ENCODE measurements at places on chromosomes 3 and 15.

DNA sequence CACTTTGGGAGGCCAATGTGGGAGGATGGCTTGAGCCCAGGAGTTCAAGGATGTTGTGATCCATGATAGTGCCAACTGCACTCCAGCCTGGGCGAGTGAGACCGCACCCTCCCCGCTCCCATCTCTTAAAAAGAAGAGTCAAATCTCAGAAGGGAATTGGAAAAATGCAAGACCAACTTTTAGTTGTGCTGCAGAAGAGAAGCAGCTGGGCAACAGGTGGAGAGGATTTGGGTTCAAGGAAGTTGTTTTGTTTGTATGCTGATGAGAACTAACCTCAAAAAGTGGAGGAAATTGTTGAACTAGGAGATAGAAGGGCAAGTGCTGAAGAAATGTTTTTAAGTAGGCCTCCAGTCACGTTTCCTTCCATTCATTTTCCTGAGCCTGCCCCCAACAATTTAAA is 12.8 kb upstream of the PDCD7 start:
- no peak for DNase-seq

DNA sequence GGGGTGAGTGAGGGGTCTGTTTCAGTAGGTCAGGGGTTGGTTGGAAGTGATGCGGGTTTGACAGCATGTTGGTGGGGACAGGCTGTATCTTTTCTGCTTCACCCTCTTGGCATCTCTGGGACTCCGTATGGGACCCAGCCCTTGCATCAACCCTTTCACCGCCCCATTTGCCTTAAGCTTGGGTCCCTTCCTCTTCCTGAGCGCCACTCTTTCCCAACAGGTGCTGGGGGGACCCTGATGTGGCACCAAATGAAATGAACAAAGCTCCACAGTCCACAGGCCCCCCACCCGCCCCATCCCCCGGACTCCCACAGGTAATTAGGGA is 1.1 kb downstream of the EIF4G1 start:
- DNase-seq = no peak

GRCh38 chr3:111269777-111270176 is 198.2 kb downstream of the NECTIN3 start:
- no peak for DNase-seq

GRCh38 chr3:13077431-13078162 is 4.4 kb upstream of the IQSEC1 start:
- no peak for DNase-seq

DNA sequence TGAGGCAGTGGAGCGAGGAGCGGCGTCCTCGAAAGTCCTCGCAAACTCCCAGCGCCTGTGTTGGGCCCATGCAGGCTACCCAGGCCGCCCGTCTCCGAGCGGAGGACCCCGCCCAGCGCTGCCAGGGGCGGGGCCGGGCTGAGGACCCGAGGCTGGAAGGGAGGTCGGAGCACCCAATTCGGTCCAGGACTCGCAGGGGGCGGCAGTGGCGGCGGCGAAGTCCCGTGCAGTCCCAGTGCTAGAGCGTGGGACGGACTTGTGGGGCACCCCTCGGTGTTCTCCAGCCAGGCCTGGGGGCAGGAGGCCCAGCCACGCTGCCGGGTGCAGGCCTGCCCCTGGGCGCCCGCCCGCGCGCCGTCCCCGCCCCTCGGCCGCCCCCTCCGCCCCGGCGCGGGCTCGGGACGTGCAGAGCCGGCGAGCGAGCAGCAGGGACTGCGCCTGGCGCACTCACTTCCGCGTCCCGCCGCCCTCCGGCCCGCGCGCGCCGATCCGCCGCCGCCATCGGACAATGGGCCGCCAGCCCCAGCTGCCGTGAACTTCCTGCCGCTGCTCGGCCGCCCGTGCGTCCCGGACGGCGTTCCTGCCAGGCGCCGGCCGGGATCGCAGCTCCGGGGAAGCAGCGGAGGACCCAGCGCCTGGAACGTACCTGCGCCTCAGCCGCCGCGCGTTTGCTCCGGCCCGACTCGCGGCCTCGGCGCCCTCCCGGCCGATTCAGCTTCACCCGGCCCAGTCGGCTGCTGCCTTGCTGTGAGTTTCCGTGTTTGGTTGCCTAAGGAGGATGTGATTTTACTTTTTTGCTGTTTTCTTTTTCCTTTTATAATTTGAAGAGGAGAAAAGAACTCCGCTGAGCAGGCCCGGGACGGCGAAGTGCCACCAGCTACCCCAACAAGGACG is 596 bp upstream of the LIMD1 start:
- peak; percentile 68 for DNase-seq

GRCh38 chr15:75107908-75108838 is 84.8 kb downstream of the PPCDC start:
- DNase-seq = peak; percentile 59

- peak; percentile 10 for DNase-seq
These were observed 1.7 kb upstream of the SLC2A2 start for GRCh38 chr3:171028025-171028778.

DNA sequence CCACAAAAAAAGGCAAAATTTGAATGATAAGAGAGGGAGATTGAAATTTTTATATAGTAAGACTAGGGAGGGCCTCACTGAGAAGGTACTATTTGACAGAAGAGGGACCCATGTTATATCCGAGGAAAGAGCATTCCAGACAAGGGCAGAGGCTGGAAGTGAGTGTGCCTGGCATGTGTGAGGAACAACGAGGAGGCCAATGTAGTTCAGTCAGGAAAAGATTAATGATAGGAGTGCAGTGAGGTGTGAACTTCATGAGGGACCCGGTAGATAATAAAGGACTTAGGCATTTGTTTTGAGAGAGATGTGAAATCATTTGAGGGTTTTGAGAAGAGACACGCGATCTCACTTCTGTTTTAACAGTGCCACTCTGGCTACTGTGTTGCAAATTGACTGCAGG is 36.3 kb downstream of the ASTE1 start:
- DNase-seq = no peak

- no peak for DNase-seq
These were observed 62.4 kb downstream of the TRIM71 start for GRCh38 chr3:32880225-32880624.

DNA sequence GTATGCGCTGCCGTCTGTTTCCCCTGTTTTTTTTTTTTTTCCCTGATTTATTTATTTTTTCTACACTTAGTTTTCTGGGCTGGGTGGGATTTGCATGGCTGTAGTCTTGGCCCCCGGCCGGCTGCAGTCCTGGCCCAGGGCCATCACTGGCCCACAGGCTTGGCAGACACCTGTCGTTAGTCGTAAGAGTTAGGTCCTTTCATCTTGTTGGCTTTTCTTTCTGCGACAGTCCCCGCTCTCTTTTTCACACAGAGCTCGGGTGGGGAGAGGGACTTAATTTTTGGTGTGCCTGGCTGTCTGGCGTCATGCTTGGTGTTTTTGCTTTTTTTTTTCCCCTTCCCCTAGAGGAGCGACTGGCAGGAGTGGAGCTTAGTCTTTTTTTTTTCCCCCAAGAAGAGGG is 183.4 kb downstream of the KLF13 start:
- no peak for DNase-seq

DNA sequence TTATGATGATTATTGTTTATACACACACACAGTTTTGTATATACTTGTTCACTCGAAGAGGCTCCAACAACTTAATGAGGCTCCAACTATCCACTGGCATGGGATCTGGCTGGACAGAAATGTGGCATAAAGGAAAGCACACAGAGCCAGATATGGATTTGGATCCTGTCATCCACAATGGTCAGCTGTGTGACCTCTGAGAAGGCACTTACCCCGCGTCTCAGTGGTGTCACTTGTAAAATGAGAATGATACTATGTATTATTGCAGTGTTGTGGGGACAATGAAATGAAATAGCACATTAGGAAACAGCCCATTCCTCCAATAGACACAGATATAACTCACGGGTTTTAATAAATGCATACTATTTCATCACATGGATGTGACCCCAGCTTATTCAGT is 42.2 kb downstream of the PDZRN3 start:
- DNase-seq = no peak

DNA sequence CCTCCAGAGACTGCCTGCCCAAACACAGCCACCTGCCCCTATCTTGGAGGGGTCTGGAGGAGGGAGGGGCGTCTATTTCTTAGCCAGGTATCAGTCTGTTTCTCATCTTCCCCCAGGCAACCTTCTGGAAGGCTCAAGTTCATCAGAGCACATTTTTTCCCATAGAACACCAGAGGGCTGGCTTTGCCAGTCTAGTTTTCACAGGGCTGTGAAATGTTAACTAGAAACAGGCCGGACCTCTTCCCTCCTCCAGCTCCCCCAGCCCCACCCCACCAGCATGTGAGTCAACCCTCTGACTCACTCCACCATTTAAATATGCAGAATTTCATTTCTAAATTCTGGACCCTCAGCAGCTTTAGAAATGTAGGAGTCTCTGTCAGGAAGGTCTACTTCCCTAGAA is 66.9 kb downstream of the SLCO2A1 start:
- no peak for DNase-seq

- DNase-seq = no peak
These were observed 273.7 kb upstream of the UMPS start for GRCh38 chr3:124456506-124456905.

DNA sequence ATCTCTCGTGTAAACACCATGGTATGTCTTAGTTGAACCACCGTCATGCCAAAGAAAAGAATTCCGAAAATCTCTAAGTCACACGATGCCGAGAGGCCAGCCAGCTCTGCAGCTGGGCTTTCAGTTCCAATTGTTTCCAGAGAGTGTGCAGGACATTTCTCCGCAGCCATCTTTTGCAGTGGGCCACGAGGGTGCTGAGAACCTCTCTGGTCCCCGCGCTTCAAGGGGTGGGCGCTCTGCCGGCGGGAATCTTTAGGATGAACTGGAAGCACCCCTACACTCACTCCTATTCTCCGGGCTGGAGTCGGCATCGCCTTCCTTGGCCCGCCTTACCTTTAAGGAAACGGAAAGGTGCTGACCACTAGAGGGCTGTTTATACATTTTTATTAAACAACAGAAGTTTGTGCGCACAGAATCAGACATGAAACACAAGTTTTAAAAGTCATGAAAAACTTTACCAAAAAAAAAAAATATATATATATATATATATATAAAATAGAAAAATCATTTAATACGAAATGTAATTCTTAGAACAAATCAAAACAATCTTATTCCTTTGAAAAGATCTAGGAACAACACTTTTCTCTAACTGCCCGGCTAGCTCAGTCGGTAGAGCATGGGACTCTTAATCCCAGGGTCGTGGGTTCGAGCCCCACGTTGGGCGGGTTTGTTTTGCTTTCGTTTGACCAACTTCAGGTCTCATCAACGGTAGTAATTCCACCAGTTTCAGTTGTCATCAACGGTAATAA is 12.5 kb upstream of the MORF4L1 start:
- DNase-seq = peak; percentile 76

DNA sequence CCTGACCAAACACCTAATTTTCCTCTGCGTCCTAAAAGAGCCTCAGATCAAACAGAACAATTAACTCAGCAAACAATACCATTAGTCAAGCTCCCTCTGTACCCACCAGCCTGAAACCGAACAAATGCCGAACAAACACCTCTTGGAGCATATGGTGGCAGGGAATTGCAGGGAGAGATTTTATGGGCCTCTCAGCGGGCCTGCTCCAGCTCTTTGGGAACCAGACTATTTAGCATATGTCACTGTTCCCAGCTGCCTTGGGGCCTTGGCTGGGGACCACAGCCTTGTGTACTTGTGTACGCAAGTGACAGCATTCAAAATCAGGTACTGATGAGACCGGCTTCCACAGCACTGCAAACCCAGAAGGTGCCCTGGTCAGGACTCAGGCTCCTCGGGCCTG is 388.8 kb upstream of the PPP2R3A start:
- DNase-seq = no peak

- no peak for DNase-seq
These were observed 52.6 kb upstream of the MYO5C start for GRCh38 chr15:52348056-52348745.

- no peak for DNase-seq
These were observed 76.2 kb downstream of the IMPG2 start for GRCh38 chr3:101244212-101244575.

- no peak for DNase-seq
These were observed 80.8 kb downstream of the MOBP start for GRCh38 chr3:39548282-39548681.

DNA sequence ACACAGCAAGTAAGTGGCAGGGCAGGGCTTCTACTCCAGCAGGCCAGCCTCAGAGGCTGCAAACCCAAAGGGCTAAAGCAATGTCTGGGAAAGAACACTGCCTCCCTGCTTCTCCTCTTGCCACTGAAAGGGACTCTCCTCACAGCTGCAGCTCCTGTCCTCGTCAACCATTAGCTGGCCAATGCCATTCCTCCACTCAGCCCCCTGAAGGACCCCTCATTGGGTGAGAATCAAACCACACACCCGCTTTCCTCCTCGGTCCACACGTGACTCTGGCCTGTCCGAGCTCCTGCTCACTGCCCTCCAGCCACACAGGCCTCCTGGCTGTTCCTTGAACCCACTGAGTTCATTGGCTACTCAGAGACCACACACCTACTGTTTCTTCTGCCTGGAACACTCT is 253.7 kb upstream of the TLE3 start:
- DNase-seq = no peak

GRCh38 chr3:173618703-173619102 is 221.2 kb downstream of the NLGN1 start:
- no peak for DNase-seq

DNA sequence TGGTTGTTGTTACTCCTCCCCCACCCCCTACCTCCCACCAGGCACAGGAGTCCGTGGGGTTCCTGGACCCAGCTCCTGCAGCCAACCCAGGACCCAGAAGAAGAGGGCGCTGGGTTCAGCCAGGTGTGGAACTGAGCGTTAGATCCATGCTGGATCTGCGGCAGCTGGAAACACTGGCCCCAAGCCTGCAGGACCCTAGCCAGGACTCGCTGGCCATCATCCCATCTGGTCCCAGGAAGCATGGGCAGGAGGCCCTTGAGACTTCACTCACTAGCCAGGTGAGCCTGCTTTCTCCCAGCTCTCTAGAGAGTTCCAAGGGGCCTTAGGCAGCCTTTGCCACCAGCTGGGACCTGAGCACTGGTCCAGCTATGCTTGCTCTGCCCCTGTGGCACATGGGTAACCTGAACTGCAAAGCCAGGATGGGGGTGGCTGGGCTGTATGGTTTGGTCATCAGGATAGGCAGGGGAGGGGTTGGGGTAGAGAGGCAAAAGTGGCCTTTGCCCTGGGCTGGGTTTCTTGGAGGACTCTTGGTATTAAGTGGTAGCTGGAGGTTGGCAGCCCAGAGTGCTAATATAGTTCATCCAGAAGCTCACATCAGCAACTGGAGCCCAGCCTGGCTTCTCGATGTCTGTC is 7.0 kb upstream of the JMJD7 start:
- no peak for DNase-seq

- DNase-seq = no peak
These were observed at the start of gene CCR3 for GRCh38 chr3:46242120-46242519. CCR3 (plus strand) TSS chr3:46242460; CDS start chr3:46265159, 22,699 bp downstream.

- no peak for DNase-seq
These were observed 7.8 kb upstream of the ZNF710 start for GRCh38 chr15:89993349-89993748.

- DNase-seq = no peak
These were observed 18.2 kb downstream of the ATP1B3 start for GRCh38 chr3:141894524-141895176.

- no peak for DNase-seq
These were observed 460.0 kb upstream of the TBL1XR1 start for GRCh38 chr3:177657243-177657642.

DNA sequence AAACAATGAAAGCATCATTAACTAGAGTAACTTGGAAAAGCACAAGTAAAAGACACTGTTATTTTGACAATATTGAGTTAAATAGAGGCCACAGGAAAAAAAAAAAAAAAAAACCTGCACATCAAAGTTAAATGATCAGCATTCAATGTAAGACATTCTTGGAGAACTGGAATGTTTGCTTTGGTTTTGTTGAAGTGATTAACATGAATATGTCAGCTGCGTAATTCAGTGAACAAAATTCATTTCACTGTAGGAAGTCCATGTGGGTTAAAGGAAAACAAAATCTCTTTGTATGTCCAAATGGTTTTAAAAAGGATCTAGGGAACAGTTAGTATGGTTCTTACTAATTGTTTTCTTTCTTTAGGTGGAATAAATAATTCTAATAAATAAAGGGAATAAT is 252.8 kb upstream of the CNTN6 start:
- no peak for DNase-seq
